K562 (cell line): ENCODE measurements at places on chromosomes 7 and 10.

GRCh38 chr10:78362406-78363022 is 328.9 kb downstream of the RPS24 start:
- no peak for DNase-seq

GRCh38 chr10:87608756-87609155 is 50.9 kb upstream of the PAPSS2 start:
- no peak for DNase-seq

- no peak for DNase-seq
Observed at GRCh38 chr7:5397736-5398135, 25.9 kb downstream of the TNRC18 start.

- DNase-seq = no peak
Observed at GRCh38 chr10:34814913-34815184, 247 bp downstream of the PARD3 start.

- DNase-seq = no peak
Observed at GRCh38 chr10:66463611-66464010, 462.2 kb upstream of the LRRTM3 start.

DNA sequence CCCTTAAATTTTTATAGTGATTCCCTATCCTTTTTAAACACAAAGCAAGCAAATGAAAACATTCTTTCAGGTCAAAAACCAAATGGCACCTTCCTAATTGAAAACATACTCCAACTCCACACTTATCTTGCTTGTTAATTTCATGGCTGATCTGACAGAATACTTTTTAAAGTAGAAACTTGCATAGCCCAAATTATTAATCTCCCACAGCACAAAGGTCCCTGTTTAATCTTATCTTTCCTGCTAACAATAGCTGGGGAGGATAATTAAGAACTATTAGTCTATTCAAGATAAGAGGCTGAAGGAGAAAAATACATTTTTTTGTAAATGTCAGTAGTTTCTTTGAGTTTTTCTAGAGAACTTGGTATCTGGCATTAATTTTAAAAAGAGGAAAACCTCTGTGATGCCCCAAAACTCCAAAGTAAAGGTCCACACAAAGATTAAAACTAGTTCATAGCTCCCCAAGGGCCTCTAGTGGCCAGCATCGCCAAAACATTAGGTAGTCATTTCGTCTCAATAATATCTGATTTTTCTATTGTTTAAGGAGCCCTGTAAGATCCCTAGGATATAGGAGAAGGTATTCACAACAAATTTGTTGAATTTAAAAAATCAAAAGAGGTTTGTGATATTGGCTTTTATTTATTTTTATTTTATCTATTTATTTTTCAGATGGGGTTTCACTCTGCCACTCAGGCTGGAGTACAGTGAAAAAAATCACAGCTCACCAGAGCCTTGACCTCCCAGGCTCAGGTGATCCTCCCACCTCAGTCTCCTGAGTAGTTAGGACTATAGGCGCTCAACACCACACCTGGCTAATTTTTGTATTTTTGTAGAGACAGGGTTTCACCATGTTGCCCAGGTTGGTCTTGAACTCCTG is 14.7 kb downstream of the CDNF start:
- DNase-seq = peak; percentile 24

- DNase-seq = no peak
Observed at GRCh38 chr10:3907514-3907913, 122.5 kb upstream of the KLF6 start.

- peak; percentile 45 for DNase-seq
Observed at GRCh38 chr7:140403878-140404564, at the start of gene RAB19. RAB19 (plus strand) TSS chr7:140404058; CDS start chr7:140407647, 3,589 bp downstream.

DNA sequence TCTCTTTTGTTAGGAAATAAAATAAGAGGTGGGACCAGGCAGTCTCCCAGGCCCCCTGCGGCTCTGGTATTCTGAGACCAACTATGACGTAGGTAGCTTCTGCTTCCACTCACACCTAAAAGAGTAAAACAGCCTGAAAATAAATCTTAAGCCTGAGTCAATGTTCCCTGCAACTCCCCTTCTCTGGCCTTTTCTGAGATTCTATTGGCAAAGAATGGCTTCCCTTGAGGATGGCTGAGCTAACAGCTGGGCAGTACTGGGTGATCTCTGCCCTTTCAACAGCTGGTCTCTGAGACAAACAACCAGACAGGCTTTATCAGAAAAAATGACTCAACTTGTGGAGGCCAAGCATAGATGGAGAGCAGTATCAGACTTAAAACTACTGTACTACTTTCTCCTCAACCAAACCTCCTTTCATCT is 58.7 kb downstream of the CREB3L2 start:
- DNase-seq = peak; percentile 56

GRCh38 chr10:44352316-44353127 is 32.4 kb downstream of the CXCL12 start:
- no peak for DNase-seq

DNA sequence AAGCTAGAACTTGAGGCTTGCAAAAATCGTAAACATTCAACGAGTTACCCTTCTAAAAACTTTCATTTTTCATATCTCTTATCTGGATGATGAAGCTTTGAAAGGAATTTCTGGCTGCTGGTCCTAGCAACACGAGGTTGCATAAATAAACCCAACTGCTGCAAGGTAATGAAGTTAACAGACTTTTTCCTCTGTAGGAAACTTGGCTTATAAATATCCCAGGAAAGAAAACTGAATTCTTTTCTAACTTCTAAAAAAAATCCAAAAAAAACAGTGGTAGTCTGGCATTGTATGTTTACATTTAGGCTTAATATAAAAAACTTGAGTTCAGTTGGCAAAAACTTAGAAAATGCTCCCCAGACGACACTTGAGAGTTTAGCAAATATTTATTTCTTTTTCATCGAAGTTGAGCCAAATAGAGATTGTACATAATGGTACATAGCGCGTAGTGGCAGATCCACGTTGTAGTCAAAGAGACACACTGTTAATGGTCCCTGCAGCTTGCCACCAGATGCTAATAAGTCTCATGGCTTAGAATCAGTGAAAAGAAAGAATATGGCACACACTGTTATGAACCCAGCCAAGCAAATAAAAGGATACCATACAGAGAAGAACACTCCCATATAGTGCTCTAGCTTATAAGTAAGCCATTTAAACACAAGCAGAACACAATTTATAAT is 200.3 kb upstream of the PCLO start:
- DNase-seq = no peak

DNA sequence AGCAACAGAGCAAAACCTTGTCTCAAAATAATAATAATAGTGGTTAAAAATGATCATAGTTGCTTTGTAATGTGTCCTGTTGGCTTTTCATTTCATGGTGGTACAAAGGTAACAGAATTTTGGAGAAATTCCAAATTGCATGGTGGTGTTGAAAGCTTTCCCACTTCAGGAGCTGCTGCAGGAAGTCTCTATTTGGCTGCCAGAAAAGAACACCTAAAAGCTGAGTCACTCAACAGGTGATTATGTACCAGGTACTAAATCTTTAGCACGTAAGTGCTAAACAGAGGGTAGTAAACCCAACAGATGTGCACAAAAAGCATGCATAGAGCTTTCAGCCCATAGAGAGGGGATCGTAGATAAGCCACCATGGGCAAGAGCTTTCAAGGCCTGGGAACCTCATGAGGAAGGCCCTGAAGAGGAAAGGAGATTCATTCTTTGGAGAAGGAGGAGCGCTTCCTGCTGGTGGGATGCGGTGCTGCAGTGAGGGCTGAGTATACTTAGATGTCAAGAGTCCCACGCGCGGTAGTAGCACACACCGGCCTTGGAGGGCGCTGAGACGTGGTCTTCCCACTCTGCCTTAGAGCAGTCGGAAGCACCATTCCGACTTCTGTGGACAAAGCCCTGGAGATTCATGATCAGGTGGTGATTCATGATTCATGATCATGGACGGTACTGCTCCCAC is 118.7 kb downstream of the RALA start:
- DNase-seq = peak; percentile 60

DNA sequence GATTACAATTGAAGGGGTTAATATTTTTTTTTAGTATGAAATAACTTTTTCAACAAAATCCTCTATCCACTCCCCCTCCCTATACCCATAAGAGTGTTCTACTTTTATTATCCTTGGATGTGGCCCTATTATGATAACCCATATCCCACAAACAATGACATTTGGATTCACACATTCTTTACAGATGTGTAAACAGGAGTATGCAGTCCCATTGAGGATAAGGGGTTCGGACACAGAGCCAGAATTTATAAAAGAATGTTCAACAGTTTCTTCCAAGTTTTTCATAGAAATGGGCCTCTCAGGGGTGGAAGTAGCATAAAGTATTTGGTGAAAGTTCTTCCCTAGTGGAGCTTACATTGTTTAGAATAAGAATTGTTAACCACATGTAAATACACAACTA is 16.1 kb upstream of the PCLO start:
- DNase-seq = no peak

DNA sequence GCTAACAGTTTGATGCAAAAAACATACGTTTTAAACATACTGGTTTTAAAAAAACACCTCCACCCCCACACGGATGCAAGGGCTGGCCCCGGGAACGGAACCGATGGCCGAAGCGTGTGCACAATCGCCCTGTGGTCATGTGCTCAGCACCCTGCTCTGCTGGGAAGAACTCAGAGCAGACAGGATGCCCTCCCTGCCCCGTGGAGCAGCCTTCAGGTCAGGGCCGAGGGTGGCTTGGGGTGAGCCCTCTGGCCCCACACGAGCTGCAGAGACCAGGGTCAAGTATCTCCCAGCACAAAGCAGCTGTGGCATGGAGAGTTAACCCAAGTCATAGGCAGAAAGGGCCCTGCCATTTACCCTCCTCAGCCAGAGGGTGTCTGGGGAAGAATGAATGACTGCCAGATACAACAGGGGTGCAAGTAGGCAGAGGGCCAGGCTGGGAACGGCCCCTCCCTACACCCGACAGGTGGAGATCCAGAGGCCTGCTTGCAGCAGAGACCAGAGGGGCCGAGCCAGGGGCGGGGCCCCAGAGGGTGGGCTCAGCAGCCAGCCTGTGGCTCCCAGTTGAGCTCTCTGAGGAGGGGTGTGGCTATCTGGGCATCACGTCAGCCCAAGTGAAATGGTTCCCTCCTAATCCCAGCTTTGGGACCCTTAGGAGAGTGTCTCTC is 56.8 kb downstream of the ZRANB1 start:
- no peak for DNase-seq

DNA sequence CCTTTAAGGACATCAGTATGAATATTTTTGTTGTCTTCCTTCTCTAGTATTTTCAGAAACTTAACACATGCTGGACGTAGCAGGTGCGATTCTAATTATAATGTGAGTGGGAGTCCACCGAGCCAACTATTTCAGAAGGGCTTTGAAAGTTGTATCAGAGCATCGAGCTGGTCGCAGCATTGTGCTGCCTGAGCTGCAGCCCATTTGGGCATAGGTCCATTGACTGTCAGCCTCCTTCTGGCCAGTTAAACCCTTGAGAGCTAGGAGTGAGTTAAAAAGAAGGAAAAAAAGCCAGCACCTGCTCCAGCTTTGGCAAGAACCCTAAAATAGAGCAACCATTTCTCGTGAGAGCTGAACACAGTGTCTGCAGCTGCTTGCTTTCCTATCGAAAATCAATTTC is 47.8 kb downstream of the SLC35G1 start:
- no peak for DNase-seq

DNA sequence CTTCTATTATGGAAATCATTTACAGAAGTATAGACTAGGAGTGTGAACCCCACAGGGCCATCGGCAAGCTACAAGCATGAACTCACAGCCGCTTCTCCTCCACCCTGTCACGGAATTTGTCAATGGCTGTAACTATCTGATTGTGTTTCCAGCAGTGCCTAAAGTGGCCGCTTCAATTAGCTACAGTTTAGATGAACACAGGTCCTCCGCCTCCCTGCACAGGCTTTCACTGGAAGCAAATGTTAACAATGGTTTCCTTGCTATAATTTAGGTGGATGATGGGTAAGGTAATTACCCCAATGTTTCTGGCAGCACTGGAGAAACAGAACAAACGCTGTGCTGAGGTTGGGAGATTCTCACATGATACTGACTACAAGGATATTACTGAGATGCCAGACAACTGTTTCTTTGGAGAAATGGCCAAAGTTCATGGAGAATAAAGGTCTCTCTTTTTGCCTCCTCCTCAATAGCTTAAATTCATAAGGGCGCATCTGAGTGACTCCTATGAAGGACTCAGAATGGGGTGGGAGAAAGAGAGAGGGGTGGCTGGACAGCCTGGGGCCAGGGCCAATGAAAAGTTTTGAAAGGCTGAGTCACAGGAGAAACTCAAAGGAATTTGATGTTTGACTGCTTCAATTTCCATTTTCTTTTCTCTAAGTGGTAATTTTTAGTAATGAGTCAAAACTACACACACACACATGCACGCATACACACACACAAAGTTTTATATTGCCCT is 78.9 kb downstream of the SVIL start:
- no peak for DNase-seq

- no peak for DNase-seq
Observed at GRCh38 chr10:117685431-117685830, 142.9 kb downstream of the EMX2 start.

DNA sequence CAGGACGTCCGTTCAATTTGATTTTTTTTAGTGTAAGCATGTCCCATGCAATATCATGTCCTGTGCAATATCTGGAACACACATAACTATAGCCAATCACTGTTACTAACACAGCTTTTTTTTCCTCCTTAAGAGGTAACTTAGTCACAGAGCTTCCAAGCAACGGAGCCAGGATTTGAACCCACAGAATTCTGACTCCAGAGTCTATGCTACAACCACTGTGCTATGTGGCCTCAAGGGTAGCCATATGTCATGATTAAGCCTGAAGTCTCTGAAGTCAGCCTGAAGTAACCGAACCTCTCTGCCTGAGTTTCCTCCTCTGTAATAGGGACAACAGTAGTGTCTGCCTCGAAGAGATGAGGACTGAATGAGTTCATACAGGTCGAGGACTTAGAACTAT is 42.2 kb upstream of the TCF7L2 start:
- DNase-seq = no peak

GRCh38 chr7:112422842-112423496 is 27.3 kb upstream of the IFRD1 start:
- peak; percentile 88 for DNase-seq

GRCh38 chr7:119720541-119720940 is 552.4 kb upstream of the KCND2 start:
- DNase-seq = no peak

DNA sequence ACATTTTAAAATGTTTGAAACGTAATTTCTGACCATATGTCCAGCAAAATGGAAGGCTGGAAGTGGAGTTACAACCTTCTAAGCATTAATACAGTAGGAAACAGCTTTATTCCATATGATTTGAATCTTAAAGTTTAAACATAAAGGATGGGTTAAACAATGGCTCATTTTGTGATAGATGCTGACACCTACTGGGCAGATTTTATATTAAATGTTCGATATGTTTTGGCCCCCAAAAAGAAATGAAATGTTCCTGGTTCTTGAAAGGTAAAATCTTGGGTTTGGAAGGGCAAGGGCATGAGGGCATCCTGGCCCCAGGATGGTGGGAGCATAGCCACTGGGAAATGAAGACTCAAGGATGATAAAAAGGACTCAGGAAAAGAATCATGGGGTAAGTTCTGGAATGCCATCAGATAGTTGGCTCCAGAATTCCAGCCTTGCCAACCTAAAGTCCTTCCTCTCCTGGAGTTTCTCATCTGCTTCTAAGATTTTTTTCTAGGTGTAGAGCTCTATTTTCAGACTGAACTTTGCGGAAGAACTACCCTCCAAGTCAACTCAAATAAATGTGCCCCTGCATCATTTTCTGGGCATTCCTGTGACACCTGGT is 34.6 kb upstream of the SLC35G1 start:
- DNase-seq = no peak

- peak; percentile 53 for DNase-seq
Observed at GRCh38 chr10:43292755-43293676, 26.2 kb upstream of the RASGEF1A start.

GRCh38 chr7:47153058-47153457 is 428.9 kb downstream of the TNS3 start:
- DNase-seq = peak; percentile 13

- DNase-seq = no peak
Observed at GRCh38 chr10:89427629-89428028, 13.3 kb downstream of the IFIT5 start.

- DNase-seq = no peak
Observed at GRCh38 chr7:80770061-80770460, 131.6 kb downstream of the CD36 start.
